ENCODE measurements at places on chromosomes 1 and 21.

GRCh38 chr1:159370855-159371254 lies 61.1 kb upstream of the OR10J4 start:
- no peak for DNase-seq

- DNase-seq, result no peak
These were observed 154.0 kb upstream of the WNT4 start for GRCh38 chr1:22296701-22297591.

- DNase-seq, result no peak
These were observed 165.3 kb upstream of the C1orf105 start for GRCh38 chr1:172255223-172255560.

GRCh38 chr1:16387201-16388188 lies 20.5 kb downstream of the SZRD1 start:
- no peak for DNase-seq

Data from stimulated activated CD8-positive, alpha-beta memory T cell treated with anti-CD3 and anti-CD28 coated beads, Interleukin-7, amount 100 ng/mL, for 48 hours (primary cell).